Cerebellum (tissue), 4 donors: ENCODE measurements at places on chromosomes 5 and 9. TPM values are rescaled to one million over a fixed set of nuclear protein-coding genes. Genes with fewer than 3 reads are reported as not detected.

COL23A1 gene
- 4.5 TPM for total RNA-seq

SLC25A2 gene
- 0.36 TPM for total RNA-seq

DNA sequence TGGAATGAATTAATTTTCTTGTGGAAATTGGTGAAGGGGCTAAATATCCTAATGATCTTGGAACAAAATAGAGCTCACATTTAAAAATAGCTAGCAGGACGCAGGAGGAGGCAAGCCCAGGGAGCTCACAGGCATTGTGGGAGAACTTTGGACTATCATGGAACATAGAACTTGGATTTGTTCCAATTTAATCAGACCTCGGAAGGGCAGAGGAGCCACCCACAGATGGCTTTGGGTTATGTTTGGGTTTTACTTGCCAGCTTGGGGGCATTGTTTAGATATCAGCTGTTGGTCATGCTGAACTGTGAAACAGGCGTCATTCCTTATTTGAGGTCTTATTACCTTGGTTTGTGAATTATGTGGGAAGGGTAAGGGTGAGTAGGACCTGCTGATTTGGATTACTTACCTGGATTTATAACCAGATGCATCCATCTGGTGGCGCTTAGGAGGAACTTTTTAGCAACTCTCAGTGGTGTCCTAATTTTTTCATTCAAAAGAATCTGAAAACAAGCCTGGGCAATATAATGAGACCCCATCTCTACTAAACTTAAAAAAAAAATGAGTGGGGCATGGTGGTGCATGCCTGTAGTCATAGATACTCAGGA lies 14.1 kb upstream of the PTGR1 start:
- no peak for DNase-seq

DNA sequence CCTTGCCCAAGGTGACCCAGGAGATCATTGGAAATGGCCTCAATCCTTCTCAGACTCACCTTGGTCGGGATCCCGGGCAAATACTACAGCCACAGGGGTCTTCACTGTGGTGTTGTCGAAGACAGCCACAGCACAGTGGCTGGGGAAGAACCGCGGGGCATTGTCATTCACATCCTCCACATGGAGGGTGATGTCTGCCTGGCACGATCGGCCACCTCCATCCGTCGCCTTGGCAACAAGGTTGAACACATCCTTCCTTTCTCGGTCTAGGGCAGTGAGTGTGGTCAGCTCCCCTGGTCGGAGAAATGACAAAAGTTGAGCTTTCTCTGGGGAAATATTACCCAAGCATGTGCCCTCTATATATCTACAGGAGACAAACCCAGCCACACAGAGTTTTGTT lies 56.8 kb downstream of the FAT2 start:
- DNase-seq, result peak; percentile 55

GRCh38 chr9:72362680-72363139 lies 2.3 kb downstream of the ZFAND5 start:
- DNase-seq, result peak; percentile 87

DNA sequence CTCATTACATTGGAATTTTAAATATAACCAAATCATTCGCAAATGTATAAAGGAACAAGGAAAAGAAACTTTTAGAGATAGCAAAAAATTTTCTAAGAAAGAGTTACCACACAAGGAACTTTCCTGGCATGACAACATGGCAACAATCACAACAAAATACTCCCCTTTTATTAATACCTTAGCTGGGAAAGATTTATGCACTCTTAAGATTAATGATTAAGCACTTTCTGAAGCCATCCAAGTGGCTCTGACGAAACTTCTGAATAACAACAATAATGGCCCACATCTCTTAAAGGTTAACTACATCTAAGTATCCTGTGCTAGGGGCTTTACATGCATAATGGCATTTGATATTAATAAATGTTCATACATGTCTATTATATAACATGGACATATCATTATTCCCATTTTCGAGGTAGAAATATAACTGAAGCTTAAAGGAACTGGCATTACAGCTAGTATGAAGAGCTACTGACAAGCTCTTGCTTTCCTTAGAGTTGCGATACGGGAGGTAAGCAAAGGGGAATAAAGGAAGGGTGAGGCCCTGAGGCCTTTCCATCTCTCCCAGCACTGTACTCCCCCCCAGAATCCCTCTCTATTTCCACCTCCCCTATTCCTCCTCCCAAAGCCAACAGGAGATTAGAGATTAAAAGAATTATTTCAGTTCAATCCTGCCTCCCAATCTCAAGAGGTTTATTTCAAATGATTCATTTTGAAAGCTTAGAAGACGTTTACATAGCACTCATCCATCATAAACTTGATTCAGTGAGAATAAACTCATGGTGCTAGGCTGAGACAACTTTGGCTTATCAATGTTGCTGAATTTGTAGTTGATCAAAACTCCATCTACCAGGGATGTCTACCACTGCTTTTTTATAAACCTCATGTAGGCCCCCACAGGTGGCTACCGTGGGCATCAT lies 9.6 kb downstream of the MTMR12 start:
- no peak for DNase-seq

GRCh38 chr5:97002983-97003382 lies 67.1 kb downstream of the LNPEP start:
- DNase-seq, result no peak

MARCOL gene
- not detected for total RNA-seq

DNA sequence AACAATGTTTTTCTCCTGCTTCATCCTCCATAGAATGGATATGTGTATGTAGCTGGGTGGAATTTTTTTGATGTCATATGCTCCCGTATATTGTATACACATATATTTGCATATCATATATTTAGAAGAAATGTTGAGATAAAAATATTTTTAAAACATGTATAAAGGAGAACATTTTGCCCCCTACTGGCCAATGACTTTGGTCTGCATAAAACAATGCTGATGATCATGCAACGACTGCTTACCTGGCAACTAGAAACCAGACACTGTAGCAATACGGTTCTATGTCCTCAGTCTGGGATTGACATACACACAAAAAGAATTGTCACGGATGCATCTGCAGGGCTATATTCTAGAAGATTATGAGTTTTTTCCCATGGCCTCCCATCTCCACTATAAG lies 503.6 kb downstream of the ELAVL2 start:
- no peak for DNase-seq

ZNF474 gene
- total RNA-seq, result 2.4 TPM

CAMK2A gene
- total RNA-seq, result 7.5 TPM

GRCh38 chr5:89457411-89458331 lies 574.7 kb upstream of the MEF2C start:
- no peak for DNase-seq

DNA sequence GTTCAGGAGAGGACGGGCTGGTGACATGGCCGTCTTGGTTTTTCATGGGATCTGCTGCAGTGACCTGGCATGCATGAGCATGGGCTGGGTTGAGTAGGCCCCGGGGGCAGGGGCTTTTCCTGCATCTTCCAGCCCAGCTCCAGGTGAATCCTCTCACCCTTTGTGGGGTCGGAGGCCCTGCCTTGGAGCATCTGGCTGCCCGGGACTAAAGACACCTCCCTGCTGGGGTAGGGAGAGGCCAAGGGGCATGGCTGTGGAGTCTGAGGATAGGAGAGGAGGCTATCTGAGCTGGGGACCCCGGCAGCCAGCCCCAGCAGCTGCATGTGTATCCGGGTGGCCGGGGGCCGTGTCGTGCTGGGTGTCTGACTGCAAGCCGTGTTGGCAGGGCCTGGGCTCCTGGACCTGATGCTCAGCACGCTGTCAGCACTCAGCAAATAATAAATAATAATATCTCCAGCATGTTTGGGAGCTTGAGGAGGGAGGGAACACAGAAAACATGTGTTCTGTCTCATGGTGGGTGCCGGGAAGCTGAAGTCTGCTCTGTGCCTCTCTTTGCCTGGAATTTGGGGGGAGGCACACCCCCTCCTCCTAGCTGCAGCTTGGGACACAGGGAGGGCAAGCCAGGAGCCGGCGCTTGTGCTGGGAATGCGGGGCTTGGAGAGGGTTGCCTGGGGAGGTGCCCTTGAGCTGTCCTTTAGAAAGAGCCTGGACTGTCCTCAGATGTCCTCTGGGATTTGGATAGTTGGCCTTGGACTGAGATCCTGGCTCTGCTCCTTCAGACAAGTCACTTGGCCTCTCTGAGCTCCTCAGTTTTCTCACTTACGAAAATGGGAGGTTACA lies 28.4 kb upstream of the PITX1 start:
- no peak for DNase-seq

FAM221B gene
- not detected for total RNA-seq

DNA sequence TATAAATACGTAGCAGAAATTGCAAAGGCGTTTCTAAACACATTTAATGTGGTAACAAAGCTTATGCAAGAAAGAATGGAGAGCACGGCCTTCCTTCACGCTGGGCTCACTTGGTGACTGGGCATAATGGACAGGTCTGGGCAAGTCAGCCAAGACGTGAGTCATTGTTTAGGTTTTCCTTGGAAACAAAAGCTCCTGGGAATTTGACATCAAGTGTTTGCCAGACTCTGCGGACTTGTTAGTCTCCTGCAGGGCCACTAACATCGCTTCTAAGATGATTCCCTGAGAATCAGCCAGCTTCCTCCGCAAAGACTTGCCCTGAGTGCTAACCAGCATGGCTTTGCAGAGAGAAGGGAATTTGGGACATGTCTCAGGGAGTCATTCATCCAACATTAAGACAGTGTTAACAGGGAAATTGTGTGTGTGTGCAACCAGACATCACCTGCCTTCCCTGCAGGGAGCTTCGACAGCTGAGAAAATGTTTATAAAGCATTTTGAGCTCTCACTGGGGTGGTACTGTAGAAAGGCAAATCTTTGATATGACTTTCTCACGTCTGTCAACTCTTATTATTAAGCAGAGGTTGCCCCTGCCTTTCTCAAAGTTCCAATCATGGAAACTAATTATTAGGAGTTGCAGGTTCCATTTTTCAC lies 182.5 kb downstream of the NTRK2 start:
- DNase-seq, result peak; percentile 72

GRCh38 chr5:59221769-59222168 lies 638.9 kb downstream of the RAB3C start:
- no peak for DNase-seq

PTPA gene
- 42.3 TPM for total RNA-seq

STPG3 gene
- total RNA-seq, result not detected

- DNase-seq, result no peak
These were observed 25.6 kb downstream of the TGFBI start for GRCh38 chr5:136054142-136055019.

DNA sequence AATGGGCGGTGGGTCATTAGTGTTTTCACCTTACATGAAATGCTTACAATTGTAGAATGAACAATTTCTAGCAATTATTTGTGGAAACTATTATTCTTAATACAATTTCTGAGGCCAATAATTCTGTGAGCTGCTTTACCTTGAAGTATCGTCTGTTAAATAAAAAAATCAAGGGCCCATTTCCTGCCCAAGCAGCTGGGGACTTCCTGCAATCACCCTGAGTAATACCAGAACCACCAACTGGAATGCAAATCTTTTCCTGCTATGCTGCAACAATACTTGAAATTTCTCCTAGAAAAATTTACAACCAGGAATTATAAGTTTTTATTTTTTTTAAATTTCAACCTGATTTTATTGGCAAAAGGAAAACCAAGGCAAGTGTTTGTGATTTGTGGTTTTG lies 52.6 kb downstream of the ADAMTS16 start:
- DNase-seq, result no peak

- DNase-seq, result no peak
These were observed 1.1 kb downstream of the IL4 start for GRCh38 chr5:132674671-132675506.
